ENCODE measurements at places on chromosomes 1 and 21. TPM values are rescaled to one million over a fixed set of nuclear protein-coding genes. Genes with fewer than 3 reads are reported as not detected.

DNA sequence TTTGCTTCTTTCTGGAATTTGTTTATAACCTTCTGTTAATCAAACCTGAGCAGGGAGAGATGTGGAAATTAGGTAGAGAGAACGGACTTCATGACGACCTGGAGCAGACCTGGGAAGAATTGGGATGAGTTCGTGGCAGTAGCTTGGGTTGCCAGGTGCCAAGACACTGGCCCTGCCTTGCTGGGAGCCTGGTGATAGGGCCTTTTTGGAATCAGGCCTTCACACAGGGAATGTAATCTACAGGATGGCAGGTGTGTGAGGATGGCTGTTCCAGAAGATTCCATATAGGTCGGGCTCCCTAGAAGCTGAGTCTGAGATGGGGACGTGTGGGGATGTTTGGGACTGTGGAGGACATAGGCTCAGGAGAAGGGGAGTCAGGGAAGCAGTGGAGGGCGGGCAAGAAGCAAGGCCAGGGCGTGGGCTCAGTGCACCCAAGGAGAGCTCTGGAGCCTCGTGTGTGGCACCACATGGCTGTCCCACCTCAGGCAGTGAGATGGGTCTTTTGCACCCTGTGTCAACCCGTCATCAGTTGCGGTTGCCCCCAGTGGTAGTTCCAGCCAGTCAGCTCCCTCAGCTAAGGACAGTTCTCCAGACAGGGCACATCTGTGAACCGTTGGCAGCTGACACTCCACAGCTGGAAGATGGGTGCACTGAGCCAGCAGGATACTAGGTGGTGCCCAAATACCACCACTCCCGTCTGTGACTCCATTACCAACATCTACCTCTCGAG is 395.9 kb downstream of the MATN1 start:
- H3K27me3 ChIP-seq, result no peaks in the 10 kb centered on the region
- H3K4me3 ChIP-seq, result no peak overlapping the region
- H3K4me1 ChIP-seq, result no peaks in the 10 kb centered on the region
- DNase-seq, result no peak
- no peak overlapping the region for H3K27ac ChIP-seq
- H3K36me3 ChIP-seq, result no peaks in the 10 kb centered on the region

GRCh38 chr1:156616463-156616862 is 2.8 kb upstream of the HAPLN2 start:
- H3K27me3 ChIP-seq, result peaks cover 4% of the 10 kb centered on the region
- no peak overlapping the region for H3K27ac ChIP-seq
- H3K4me1 ChIP-seq, result peaks cover 2% of the 10 kb centered on the region
- H3K4me3 ChIP-seq, result no peak overlapping the region

GRCh38 chr1:238248356-238248755 is 357.6 kb upstream of the ZP4 start:
- no peak overlapping the region for H3K27ac ChIP-seq
- no peaks in the 10 kb centered on the region for H3K4me1 ChIP-seq
- DNase-seq, result no peak
- H3K4me3 ChIP-seq, result no peak overlapping the region
- no peaks in the 10 kb centered on the region for H3K27me3 ChIP-seq

GRCh38 chr1:86487131-86487810 is 18.5 kb downstream of the CLCA1 start:
- H3K27ac ChIP-seq, result no peak overlapping the region
- H3K4me3 ChIP-seq, result no peak overlapping the region
- no peak for DNase-seq
- H3K36me3 ChIP-seq, result no peaks in the 10 kb centered on the region
- H3K27me3 ChIP-seq, result no peaks in the 10 kb centered on the region

GRCh38 chr1:182960046-182960445 is 7.1 kb upstream of the SHCBP1L start:
- H3K36me3 ChIP-seq, result no peaks in the 10 kb centered on the region
- H3K27me3 ChIP-seq, result no peaks in the 10 kb centered on the region
- peaks cover 5% of the 10 kb centered on the region for H3K4me1 ChIP-seq

Gene AIM2
- total RNA-seq, result 3.4 TPM

Gene MLLT11
- 1.2 TPM for total RNA-seq
